ENCODE measurements at places on chromosomes 16 and 17.

GRCh38 chr16:64478252-64478906 lies 643.5 kb downstream of the CDH11 start:
- DNase-seq: no peak

DNA sequence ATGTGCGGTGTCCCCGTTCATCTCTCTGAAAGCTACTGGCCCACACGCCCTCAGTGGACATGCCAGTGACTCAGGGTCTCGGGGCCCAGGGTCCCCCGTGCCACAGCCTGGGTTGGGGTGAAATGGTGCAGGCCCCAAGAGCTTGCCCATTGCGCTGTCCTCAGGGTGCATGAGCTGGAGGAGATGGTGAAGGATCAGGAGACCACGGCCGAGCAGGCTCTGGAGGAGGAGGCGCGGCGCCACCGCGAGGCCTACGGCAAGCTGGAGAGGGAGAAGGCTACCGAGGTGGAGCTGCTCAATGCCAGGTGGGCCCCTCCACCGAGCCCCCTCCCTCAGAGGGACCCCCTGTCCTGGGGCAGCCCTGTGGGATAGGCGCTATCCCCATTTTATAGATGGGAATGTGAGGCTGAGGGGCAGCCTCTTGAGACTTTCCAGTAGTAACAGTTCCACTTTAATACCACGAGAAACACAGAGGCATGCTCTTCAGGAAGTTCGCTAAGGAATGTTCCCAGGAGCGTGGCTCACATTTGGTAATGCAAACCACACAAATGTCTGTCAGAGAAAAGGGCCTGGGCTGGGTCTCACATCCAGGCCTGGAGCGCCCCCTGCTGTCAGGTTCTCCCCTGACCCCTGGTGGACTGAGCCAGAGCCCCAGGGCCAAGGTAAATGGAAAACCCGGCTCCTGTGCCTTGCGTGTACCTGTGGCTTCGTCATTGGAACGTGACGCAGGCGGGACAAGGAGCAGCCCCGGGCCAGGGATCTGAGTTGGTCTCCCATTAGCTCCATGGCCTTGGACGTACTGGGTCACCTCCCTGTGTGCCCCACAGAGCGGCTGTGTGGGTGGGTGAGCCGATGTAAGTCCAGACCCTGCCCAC lies 133.7 kb downstream of the RAB11FIP4 start:
- DNase-seq: peak; percentile 77

GRCh38 chr16:30615358-30616091 lies 5.3 kb upstream of the ZNF689 start:
- peak; percentile 66 for DNase-seq

GRCh38 chr16:88743693-88744576 lies 37.6 kb downstream of the CTU2 start:
- peak; percentile 63 for DNase-seq

DNA sequence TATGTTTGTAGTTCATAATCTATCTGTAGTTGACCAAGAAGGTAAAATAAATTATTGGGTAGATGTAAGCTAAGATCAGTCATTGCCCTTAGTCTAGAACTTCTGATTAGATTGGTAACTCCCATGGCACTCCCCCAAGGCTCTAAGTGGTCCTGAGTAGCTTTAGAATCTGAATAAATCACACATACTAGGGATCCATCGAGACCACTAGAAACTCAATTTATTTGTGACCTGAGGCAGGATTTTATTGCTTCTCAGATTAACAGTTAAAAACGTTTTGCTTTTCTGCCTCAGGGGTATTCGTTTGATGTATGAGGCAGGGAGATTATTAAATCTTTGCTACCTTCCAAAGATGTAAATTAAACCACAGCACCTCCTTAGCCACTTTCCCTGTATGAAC lies 24.9 kb downstream of the CMTR2 start:
- DNase-seq: no peak

- DNase-seq: no peak
Measured at GRCh38 chr17:74604761-74605160, 12.7 kb upstream of the CD300LD start.

DNA sequence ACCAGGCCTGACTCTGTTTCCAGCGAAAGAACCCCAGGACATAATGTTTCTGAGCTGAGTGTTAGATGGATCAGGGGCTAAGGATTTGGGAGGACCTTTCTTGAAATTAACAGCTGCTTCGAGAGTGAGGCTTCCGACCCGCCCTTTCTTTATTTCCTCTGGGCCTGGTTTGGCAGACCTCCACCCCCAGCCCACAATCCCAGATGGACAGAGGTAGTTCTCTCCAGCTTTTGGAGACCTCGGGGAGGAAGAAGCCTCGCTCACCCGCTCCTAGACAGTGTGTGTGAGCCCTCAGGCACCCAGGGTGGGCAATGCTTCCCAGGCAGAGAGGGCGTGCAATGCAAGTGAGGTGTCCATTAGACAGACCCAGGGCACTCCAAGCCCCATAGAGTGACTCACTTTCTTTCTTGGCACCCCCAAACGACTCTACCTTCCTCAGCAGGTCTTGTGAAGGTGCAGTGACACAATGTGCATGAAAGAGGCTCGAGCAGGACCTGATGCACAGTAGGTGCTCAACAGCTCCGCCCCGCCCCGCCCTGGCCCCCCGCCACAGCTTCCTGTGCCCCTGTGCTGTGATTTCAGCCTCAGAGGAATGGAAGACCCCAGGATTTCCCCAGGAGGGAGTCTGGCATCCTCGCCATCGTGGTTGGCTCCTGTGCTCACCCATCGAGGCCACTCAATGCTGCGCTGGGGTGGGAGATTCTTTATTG lies 50.7 kb upstream of the TOB1 start:
- DNase-seq: no peak

DNA sequence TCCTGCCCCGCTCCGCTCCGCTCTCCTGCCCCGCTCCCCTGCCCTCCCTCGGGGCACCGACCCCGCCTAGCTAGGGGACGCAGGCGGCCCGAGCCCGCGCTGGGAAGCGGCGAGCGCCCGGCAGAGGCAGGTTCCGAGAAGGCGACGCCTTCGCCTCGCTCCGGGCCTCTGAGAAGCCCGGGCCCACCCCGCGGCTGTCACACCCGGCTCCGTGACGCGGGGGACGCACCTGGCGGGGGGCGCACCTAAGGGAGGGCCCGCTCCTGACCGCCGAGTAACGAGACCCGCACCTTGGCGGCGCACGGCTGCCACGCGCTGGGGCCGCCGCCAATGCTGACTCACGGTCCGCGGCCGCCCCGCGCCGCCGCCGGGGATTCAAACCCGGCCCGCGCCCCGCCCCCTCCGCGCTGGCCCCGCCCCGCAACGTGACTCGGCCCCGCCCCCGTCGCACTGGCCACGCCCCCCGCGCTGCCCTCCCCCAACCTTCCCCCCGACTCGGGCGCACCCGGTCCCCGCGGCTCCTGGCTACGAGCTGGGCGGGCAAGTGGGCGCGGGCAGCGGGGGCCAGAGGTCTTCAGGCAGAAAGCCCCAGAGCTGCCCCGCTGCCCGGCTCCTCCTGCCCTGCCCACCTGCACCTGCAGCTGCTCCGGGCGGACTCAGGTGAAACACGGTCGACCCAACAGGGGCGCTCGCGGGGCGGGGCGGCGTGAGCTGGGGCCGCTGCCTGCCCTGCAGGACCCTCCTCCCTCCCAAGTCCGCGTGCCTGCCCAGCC lies 27.8 kb downstream of the GNPTG start:
- DNase-seq: peak; percentile 58

GRCh38 chr16:85171759-85172454 lies 59.6 kb upstream of the CIBAR2 start:
- DNase-seq: no peak

- no peak for DNase-seq
Measured at GRCh38 chr16:50591800-50592771, 43.9 kb downstream of the NKD1 start.

DNA sequence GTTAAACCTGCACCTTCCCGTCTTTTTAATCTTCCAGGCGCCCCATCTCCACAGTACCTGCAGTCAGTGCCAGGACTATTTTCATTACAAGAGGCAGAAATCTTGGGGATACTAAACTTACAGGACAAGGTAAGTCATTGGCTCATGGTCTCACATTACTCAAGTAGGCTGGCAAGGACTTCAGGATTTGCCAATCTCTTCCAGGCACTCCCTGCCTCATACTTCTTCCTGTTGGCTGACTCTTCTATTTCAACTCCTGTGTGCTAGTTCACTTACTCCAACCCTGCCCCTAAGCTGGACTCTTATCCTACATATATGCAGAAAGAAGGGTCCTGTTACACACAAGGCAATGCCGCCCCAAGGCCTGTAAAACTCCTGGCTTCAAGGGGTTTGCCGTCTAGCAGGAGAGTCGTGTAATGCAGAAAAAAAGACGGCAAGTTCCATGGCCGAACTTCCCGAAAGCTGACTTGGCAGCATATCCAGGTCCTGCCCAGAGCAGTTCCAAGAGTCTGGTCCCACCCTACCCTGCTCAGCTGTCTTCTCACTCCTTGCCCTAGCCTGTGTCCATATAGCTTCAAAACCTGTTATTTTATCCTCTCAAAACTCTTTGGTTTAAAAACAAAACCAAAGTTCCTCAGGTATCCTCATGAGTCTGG lies 14.8 kb downstream of the ERN1 start:
- DNase-seq: no peak

DNA sequence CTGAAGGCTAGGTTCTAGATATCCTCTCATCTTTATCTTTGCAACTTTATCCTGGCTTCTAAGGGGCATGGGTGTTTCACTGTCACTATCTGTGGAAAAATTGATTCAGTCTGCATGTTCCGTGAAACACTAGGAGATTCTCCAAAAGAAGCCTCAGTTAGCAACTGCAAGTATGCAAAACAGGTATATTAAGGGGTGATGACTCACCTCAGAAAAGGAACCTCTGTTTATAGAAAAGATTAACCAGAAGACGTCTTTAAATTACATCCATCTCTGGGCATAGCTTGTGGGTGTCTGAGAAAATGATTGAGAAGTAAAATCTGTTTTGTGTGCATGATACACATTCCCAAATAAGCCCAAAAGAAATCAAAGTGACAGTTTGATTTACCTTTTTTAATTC lies 353.8 kb upstream of the HSBP1 start:
- no peak for DNase-seq

GRCh38 chr16:69112285-69113129 lies 7.1 kb downstream of the HAS3 start:
- peak; percentile 36 for DNase-seq

DNA sequence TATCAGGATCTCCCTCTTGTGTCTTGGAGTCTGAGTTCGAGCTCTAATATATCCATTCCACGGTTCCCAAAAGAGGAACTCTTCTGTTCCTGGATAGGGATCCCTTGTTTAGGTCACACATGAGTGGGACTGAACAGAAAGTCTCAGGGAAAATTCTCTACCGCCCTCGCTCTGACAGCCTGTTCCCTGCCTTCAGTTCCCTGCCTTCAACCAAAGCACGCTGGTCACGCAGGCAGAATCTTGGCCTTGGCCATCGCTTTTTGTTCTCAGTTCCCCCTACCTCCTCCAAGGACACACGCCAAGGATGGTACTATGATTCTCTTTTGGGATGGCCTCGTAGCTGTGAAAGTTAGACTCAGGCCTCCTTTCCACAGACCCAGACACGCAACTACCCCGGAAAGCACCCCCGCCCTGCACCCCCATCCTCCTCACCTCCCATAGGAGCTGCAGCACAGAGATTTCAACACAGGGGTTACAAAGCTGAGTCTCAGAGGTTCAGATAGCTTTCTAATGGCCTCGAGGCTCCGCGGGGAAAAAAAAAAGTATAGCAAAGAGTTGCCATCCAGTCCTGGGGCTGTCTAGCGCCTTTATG lies 1.5 kb upstream of the SHISA6 start:
- DNase-seq: no peak

- no peak for DNase-seq
Measured at GRCh38 chr17:75814900-75815373, 29.3 kb downstream of the UNC13D start.

DNA sequence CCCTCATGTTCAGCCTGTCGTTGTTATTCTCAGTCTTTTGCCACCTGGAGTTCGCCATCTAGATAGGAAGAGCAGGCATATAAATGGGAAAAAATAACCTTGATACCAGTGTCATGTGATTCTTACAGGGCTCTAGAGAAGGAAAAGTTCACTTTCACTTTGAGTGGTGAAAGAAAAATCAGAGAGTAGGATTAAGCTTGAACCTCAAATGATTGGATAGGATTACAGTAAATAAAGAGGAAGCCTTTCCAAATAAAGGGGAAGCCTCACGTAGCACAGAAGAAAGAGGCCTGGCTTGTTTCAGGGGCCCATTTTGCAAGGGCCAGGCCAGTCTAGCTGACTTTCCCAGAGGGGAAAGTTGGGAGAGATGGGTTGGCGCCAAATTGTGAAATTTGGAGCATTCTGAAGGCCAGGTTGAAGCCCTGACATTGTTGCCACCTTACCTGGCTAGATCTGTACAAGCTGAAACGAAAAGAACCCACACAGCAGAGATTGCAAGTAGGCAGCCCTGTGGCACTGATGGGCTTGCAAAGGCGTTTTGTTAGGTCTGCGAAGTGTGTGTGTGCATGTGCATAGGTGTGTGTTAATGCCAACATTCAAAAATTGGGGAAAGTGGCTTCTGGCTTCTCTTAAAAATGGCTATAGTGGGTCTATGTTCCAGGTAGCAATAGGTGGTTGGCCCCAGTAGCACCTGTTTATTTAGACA lies 38.8 kb downstream of the TMC6 start:
- no peak for DNase-seq

- DNase-seq: peak; percentile 77
Measured at GRCh38 chr17:57671667-57672632, 73.1 kb downstream of the CCDC182 start.

DNA sequence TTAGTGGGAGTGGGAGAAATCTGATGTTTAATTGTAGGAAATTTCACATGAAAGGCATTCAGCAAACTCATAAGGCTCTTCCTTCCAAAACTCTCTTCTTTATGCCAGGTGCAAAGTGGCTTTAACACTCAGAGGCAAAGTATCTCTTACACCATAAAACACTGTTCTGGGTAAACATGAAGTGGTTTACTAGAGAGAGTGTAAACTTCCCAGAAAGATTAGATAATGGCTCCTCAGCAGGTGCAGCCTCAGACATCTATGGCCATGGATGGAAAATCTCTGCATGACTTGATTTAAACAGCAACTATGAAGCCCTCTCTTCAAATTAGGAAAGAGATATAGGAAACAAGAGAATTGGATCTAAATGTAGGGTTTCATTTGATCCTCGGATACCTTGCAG lies 583.1 kb upstream of the SALL1 start:
- no peak for DNase-seq

- DNase-seq: no peak
Measured at GRCh38 chr16:73546341-73546845, 498.5 kb upstream of the ZFHX3 start.

GRCh38 chr16:72554935-72555334 lies 383.0 kb upstream of the PMFBP1 start:
- no peak for DNase-seq

- DNase-seq: peak; percentile 77
Measured at GRCh38 chr17:74512624-74513091, 18.6 kb downstream of the CD300LB start.

All from CD4-positive, alpha-beta T cell treated with Interleukin-15 for 1 hour (primary cell).